ENCODE measurements at places on chromosomes 11 and 22. TPM values are rescaled to one million over a fixed set of nuclear protein-coding genes. Genes with fewer than 3 reads are reported as not detected.

TECTA gene
- total RNA-seq = 0.11 TPM

IGSF9B gene
- total RNA-seq = 1.6 TPM

ANGPTL5 gene
- not detected for total RNA-seq

TRIM6 gene
- total RNA-seq = 4.6 TPM

CECR2 gene
- not detected for total RNA-seq

KCNJ11 gene
- not detected for total RNA-seq

GRAP2 gene
- total RNA-seq = not detected

DEPDC7 gene
- 18.2 TPM for total RNA-seq

ACRV1 gene
- total RNA-seq = not detected

SLC22A12 gene
- total RNA-seq = not detected

SLC6A5 gene
- total RNA-seq = not detected

C11orf97 gene
- not detected for total RNA-seq

GDPD4 gene
- not detected for total RNA-seq

KRTAP5-7 gene
- total RNA-seq = not detected

RAB30 gene
- 3.5 TPM for total RNA-seq

DEFB131B gene
- not detected for total RNA-seq

GRM5 gene
- 0.04 TPM for total RNA-seq

ART1 gene
- total RNA-seq = not detected

CEP126 gene
- 1.2 TPM for total RNA-seq
